ENCODE measurements at places on chromosomes 3 and 15.

- DNase-seq: no peak
Measured at GRCh38 chr3:72346526-72346926, 501.7 kb downstream of the SHQ1 start.

DNA sequence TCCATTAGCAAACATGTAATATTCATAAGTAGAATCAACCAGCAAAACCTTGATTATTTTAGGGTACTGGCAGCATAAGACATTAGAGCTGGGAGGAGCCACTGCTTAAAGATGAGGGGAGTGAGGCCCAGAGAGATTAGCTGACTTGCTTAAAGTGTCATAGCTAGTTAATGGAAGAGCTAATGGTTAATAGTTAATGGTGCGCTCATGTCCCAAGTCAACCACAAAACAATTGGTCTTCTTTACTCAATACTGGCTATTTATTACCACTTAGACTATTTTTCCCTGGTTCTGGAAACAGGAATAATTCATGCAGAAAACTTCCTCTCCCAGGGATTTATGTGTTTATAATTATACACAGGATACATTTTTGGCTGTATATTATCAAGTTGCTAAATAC, 33.1 kb downstream of the EIF4E3 start:
- no peak for DNase-seq

DNA sequence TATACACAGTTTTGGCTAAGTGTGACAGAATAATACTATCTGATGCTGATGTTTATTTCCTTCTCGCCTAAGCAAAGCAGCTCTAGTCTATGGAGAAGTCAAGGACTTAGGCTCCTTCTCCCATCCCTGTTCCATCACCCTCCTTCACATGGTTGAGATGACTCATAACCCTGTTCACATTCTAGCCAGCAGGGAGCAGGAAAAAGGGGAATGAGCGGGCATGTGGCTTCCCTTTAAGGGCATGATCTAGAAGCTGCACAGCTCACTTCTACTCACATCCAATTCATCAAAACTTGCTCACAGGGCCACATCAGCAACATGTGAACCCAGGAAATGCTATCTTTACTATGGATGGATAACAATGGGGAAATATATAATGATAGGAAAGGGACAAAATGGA, 40.9 kb downstream of the CBLB start:
- no peak for DNase-seq

- no peak for DNase-seq
Measured at GRCh38 chr15:72365844-72366243, 10.0 kb downstream of the HEXA start.

DNA sequence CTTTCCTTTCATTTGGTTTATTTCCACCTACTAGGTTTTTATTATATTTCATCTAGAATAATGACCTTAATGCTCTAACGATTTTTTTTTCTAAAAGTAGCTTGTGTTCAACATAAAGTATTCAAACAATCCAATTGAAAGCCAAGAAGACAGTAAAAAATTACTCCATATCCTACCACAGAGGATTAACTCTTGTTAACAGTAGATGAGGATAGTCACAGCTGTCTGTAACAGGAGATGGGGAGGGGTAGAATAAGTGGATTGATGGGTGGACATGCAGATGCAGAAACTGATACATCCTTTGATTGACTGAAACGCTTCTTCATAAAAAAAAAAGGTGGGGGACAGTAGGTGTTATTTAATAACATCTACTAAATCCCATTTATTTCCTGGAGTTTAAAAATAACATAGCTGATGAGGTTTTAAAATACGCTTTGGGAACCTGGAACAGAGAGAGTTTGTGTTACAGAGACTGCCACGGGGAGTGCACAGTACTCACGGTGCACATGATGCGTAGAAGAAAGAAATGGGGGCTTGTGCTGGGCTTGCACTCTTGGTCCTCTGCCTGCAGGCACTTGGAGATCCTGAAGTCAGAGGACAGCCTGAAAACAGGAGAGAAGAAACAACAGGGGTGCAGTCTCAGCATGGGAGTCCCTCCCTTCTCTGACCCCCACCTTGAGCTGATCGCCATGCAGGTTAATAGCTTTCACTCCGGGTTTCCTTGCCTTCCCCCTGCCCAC, 226.7 kb downstream of the THSD4 start:
- DNase-seq: no peak

- DNase-seq: no peak
Measured at GRCh38 chr3:122146466-122146865, 37.0 kb upstream of the CASR start.

DNA sequence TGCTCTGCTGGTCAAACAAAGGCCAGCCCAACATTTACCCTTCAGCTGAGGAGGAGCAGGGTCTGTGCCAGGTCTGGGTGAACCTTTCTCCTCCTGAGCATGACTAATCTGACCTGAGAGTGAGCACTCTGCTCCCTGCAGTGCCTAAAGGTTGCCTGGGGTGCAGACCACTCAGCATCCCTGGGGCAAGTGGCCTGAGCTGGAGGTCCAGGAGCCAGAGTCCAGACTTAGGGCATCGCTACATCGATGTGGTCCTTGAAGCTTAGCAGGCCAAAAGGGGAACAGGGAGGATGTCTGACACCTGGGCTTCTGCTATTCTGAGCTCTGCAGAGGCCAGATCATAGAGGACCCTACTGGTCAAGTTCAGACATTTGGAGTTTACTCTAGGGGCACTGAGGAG, 119.1 kb downstream of the FAM43A start:
- DNase-seq: no peak

DNA sequence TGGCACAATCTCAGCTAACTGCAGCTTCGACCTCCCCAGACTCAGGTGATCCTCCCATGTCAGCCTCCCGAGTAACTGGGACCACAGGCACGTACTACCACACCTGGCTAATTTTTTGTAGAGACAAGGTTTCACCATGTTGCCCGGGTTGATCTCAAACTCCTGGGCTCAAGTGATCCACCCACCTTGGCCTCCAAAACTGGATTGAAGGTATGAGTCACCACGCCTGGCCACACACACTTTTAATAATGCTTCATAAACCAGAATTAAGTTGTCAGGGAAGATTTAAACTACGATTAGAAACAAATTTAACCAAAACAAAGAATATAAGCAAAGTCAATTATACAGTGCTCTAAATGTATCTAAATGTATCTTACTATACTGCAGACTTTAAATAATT, 87.5 kb downstream of the LRRFIP2 start:
- no peak for DNase-seq

GRCh38 chr3:123348471-123349200, 100.3 kb downstream of the ADCY5 start:
- no peak for DNase-seq

DNA sequence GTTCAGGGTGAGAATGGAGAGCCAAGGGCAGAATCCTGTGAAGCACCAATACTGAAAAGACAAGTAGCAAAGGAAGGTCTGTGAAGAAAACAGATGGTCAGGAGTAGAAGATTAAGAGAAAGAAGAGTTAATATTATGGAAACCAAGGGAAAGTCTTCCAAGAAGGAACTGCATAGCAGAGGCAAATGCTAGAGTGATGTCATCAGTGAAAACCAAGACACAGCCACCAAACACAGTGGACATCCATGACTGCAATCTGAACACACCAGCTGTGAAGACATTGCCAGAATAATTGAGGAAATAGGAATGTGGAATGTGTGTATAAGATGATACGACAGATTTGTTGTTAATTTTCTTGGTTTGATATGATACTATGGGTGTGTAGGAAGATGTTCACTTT, 26.8 kb upstream of the ZBTB38 start:
- no peak for DNase-seq

- no peak for DNase-seq
Measured at GRCh38 chr15:65583701-65584100, 27.2 kb downstream of the INTS14 start.

DNA sequence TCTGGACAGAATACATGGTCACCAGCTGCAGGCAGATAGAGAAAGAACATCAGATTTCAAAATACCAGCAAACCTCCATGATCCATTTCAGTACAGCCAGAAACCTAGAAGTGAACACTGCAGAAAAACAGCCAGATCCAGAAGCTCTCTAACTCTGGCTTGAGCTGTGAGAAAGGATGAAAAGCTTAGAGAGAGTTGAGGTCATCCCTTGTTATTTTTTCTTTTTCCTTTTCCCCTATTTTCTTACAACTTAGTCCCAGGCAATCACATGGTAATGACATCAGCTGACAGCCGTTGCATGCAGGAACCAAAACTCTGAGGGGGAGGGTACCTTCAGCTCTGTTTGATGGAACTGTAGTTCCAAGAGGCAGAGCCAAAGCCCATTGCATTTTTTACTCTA, 113.2 kb downstream of the TCF12 start:
- DNase-seq: no peak

- DNase-seq: no peak
Measured at GRCh38 chr3:72081471-72082185, 296.7 kb upstream of the PROK2 start.

DNA sequence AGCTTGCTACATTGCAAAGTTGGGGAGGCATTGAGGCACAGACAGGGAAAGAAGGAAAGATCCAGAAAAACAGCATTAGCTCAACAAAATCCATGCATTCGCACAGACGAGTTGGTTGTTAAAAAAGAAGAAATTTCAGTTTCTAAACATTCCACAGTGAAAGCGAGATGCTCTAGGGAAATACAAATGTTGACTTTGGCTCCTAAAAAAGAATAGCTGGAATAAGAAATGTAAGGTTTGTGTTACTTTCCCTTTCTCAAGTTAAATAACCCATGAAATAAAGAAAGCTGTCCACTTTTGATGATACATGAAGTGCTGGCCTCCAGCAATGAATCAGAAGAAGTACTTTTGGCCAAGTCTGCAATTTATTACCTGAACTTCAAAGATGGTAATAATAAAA, 465.1 kb downstream of the ERC2 start:
- DNase-seq: no peak

GRCh38 chr3:19183584-19183983, 35.3 kb downstream of the KCNH8 start:
- DNase-seq: no peak

GRCh38 chr3:38657369-38657768, 7.9 kb upstream of the SCN5A start:
- no peak for DNase-seq

GRCh38 chr15:75309711-75310110, 26.2 kb upstream of the COMMD4 start:
- DNase-seq: no peak

- DNase-seq: no peak
Measured at GRCh38 chr15:58553365-58553918, 121.7 kb downstream of the LIPC start.

- no peak for DNase-seq
Measured at GRCh38 chr3:157794771-157795170, 291.6 kb upstream of the VEPH1 start.

GRCh38 chr3:128725547-128726022, 398 bp upstream of the RAB7A start:
- DNase-seq: no peak

- DNase-seq: no peak
Measured at GRCh38 chr3:33936171-33936920, 137.9 kb downstream of the PDCD6IP start.

- no peak for DNase-seq
Measured at GRCh38 chr15:74319596-74320351, 47.7 kb downstream of the CYP11A1 start.

All from stimulated activated CD8-positive, alpha-beta memory T cell treated with anti-CD3 and anti-CD28 coated beads, Interleukin-7, amount 100 ng/mL, for 1 hour (primary cell).